Stimulated activated CD4-positive, alpha-beta T cell treated with anti-CD3 and anti-CD28 coated beads, Interleukin-12 subunit alpha, Interleukin-12 subunit beta, amount 100 ng/mL, for 4 hours (primary cell): ENCODE measurements at places on chromosomes 7 and 10.

GRCh38 chr7:22612776-22613175 lies 112.8 kb upstream of the STEAP1B start:
- DNase-seq = no peak

- DNase-seq = no peak
These were observed 3.0 kb downstream of the COL1A2 start for GRCh38 chr7:94397722-94398121.

- no peak for DNase-seq
These were observed 104.6 kb downstream of the SORCS1 start for GRCh38 chr10:107059872-107060271.

DNA sequence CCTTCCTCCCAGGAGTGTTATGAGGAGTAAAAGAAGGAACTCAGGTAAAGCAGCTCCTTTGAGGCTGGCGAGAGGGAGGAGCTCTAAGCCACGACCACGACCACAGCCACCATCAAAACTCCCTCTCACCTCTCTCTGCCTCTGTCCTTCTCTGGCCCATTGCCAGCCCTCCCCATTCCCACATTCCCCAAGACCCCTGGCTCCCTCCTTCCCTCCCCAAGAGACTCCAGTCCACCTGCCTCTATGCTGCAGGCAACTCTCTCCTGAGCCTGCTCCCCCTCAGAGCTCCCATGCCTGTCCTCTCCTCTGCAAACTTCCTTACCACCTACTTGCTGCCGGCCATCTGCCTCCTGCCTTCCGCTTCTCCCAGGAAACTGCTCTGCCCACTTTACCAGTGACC lies 9.5 kb downstream of the SLIT1 start:
- DNase-seq = no peak

GRCh38 chr10:53314876-53315275 lies 542.3 kb upstream of the MBL2 start:
- no peak for DNase-seq

- DNase-seq = no peak
These were observed 96.2 kb upstream of the FGFR2 start for GRCh38 chr10:121694327-121694965.

DNA sequence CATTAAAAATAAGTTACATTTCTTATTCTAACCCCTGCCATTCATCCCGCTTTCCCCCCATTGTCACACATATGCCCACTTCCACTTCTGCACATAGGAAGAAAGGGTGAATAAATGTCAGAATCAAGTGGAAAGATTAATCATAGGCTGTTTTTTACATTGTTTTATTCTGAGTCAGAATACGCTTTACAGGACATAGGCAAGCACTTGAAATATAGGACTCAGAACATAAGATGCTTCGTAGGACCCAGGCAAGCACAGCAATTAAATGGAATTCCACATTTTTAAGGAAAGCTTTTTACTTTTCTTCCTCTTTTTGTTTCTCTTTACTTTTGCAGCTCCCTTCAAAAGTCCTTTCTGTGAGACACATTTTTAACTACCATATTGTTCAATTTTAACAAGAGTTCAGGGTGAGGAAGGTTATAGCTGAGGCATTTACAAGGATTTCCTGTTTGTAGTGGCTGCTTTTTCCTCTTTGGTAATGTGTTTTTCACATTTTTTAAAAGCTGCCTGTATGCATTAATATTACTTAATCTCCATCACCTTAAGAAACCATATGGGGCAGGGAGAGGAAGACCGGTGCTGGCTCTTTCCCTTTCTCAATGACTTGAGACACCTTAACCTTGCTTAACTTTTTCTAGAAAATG lies 130.0 kb downstream of the TES start:
- DNase-seq = no peak

DNA sequence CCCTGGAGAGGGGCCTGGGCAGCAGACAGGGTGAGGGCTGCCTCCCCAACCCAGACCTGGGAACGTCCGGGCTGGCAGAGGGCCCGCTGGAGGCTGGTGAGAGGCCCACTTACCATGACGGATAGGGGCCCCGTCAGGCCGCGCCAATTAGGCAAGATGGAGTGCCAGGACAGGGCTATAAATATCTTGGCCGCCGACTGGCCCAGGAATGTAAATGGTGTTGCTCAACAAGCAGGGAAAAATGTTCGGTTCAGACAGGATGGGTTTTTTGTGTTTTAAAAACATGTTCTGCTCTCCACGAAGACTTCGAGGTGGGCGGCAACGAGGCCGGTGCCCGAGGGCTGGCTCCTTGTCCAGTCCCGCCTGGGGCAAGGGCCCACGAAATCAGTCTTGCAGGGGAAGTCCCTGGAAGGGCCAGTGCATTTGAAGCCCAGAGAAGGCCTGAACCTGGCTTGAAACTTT lies 35.8 kb upstream of the ELN start:
- DNase-seq = no peak

- no peak for DNase-seq
These were observed 130.1 kb upstream of the VWC2 start for GRCh38 chr7:49643321-49643720.

- DNase-seq = peak; percentile 42
These were observed 8.6 kb downstream of the CAMK2G start for GRCh38 chr10:73865459-73866442.

- no peak for DNase-seq
These were observed 619.6 kb downstream of the ARL4A start for GRCh38 chr7:13307040-13307439.

DNA sequence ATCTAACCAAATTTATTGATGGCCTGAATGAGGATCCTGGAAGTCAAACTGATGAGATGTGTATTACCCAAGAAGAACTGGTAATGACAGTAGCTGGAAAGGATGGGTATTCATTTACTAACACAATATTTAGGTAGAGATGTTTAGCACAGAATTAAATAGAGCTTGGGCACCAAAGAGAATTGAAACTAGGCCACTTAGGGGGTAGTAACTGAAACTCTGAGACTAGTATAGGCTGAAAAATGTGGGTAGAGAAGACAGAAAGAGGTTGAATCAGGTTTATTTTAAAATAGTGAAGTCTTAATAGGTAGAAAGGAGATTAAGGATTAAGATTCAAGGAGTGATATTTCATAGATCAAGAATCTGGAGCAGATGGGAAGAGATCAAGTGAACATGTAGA lies 155.8 kb downstream of the MLLT10 start:
- no peak for DNase-seq

DNA sequence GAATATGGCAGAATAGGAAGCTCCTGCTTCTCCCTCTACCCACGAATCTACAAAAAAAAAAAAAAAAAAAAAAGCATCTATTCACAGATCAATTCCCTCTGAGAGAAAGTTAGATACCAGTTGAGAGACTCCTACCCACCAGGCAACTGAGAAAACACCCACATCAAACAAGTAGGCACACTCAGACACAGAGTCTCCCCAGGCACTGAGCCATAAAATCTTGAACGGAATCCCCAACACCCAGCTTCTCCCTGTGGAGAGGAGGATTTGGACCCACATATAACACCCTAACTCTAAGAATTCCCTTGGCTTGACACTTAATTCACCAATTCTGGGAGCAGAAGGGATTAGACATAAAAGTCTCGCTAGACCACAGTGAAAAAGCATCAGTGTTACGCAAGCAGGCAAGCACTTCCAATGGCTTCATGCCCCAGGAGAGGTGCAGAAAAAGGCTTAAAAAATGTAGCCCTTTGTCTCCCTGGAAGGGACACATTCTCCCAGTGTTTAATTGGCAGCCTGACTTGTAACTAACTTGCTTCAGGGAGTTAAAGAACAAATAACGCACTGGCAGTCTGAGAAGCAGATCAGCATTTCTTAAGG lies 192.2 kb downstream of the ELAPOR2 start:
- DNase-seq = no peak

- DNase-seq = no peak
These were observed 60.4 kb downstream of the ARMH3 start for GRCh38 chr10:101995451-101996063.

DNA sequence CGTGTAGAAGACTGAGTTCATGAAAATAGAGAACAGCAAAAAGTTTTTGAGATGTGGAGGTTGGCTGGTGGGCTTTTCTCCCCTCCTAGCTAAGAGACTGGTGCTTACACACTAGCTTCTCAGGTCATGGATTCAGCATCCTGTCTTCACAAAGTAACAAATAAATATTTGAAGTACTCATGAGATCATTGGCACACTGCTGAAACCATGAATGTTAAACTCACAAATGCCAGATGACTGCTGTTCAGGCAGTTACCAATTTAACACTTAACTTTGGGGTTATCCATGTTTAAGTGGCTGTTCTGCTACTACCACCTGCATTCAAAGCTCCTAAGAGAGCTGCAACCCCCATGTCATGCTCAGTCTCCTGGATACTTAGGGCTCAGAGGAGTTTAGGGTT lies 119.0 kb upstream of the BET1 start:
- no peak for DNase-seq

DNA sequence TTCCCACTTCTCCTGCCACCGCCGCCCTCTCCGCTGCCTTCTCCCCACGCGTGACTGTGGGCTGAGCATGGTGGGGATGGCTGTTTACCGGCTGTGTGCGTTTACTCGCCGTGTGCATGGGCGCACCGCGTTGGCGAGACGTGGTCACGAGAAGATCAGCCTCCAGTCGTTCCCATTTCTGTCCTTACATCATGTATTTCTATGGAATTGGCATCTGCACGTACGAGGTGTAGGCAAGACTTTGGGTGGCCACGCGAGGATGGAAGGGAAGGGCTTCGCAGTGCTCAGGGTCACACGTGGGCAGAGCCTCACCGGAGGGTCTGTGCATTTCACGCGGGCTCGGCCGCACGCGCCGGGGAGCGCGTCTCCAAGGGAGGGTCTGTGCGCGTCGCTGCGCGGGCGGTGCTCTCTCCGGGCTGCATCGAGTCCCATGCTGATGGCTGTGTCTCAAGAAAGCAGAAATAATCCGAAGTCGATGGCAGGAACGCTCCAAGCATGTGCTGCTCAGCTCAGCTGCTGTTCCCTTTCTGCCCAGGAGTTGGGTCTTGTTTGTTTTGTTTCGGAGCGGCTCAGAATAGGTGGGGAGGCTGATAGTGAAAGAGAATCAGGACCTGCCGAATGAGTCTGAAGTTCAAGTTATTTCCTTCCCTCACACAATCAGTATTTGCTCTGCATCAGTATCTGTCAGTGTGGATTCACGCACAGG lies 973 bp downstream of the CAMK1D start:
- DNase-seq = peak; percentile 25

- no peak for DNase-seq
These were observed 578.8 kb upstream of the PFKP start for GRCh38 chr10:2488446-2489005.

DNA sequence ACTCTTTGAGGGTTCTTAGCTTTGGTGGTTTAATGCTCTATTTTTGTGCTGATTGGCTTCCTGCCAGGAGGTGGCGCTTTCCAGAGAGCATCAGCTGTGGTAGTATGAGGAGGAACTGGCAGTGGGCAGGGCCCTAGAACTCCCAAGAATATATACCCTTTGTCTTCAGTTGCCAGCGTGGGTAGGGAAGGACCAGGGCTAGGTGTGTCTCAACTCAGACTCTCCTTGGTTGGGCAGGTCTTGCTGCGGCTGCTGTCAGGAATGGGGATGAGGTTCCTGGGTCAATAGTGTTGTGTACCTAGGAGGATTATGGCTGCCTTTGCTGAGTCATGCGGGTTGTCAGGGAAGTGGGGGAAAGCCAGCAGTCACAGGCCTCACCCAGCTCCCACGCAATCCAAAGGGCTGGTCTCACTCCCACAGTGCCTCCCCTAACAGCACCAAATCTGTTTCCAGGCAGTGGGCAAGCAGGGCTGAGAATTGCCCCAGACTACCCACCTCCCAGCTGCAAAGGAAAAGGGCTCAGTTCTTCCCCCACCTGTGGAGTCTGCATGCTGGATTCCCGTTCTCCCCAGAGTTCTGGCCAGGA lies 191.5 kb downstream of the PHTF2 start:
- DNase-seq = no peak

DNA sequence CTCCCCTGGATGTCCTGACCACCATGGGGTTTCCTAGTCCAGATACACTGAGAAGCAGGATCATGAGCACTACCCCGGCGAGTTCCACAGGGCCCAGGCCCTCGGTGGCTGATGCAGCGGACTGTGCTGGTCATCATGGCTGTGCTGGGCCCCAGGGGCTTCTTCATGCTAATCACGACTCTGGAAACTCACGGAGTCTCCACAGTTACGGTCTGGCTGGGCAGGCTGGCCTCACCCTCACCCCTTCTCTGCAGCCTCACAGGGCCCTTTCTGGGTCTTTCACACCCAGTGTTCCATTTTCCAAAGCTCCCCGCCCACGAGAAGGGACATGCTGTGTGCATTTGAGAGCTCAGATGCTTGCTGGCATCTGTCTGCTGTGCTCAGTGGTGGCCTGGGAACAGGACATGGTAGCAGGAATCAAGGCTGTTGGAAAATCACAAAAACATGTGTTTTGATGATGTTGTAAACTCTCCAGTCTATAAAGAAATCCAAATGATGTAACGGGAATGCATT lies 119.0 kb downstream of the PTPN20 start:
- DNase-seq = no peak

GRCh38 chr7:23254051-23254681 lies 7.6 kb downstream of the GPNMB start:
- DNase-seq = no peak

DNA sequence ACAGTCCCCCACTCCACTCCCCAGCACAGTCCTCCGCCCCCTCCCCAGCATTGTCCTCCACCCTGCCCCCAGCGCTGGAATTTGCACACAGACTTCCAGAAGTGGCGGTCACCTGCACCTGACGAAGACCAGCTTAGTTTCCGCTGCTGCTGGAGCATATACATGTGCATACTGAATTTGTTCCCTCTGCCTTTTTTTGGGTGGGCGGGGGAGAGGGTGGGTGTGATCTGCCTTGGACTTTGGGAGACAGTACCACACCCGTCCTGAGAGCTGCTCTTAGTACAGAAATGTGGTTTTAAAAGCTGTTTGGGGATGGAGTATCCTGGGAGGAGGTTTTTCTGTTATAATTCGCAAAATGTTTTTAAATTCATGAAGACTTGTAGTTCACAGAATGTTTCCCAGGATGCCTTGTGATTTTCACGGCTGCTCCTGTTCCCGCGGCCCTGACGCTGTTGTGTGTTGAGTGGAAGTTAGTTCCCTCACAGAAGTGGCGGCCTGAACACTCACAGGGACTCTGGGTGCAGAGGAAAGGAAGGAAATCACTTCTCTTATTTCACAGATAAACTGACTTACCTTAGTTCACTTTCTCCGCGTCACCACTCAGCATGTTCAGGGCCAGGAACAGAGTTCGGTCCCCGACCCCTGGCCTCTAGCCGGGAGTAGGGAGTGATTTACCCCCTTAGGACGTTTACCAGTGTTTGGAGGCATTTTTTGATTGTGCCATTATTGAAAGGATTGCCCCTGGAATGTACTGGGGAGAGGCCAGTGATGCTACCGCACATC lies 18.6 kb downstream of the PFKP start:
- DNase-seq = no peak

GRCh38 chr10:44973323-44974081 lies 5.1 kb downstream of the DEPP1 start:
- DNase-seq = no peak

GRCh38 chr10:78471723-78472550 lies 438.3 kb downstream of the RPS24 start:
- DNase-seq = no peak
